ENCODE measurements at places on chromosomes 6 and 20.

GRCh38 chr20:50848846-50849673 lies 54.2 kb downstream of the BCAS4 start:
- no peak for DNase-seq

DNA sequence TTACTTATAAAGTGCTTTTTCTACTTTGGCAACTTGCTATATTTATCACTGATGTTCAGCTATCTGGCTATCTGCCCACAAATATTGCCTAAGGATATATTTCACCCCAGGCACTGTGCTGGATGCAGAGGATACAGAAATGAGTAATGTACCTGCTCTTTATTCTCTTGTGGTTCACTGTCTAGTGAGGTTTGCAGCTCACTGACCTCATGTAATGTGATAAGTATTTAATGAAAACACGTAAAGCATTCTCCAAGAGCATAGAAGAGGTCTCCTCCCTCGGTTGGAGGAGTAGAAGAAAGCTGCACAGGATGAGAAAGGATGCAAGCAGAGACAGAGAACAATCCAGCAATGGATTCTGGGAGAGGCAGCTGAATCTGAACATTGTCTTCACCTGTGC lies 610.7 kb downstream of the CBLN4 start:
- no peak for DNase-seq

GRCh38 chr6:136593748-136594490 lies 43.7 kb upstream of the MAP7 start:
- peak; percentile 87 for DNase-seq

GRCh38 chr6:35448191-35448590 lies 3.9 kb upstream of the FANCE start:
- DNase-seq, result no peak

- no peak for DNase-seq
These were observed 92.7 kb downstream of the TRERF1 start for GRCh38 chr6:42359021-42359420.

GRCh38 chr6:111921103-111921502 lies 47.9 kb upstream of the FYN start:
- DNase-seq, result no peak

DNA sequence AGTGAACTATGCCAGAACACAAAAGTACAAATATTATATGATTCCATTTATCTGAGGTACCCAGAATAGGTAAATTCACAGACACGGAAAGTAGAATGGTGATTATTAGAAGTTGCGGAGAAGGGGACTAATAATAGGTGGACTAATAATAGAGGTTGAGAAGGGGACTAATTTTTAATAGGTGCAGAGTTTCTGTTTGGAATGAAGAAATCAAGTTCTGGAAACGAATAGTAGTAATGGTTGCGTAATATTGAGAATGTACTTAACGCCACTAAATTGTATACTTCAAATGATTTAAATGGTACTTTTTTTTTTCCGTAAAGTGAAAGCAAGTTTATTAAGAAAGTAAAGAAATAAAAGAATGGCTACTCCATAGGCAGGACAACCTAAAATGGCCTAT lies 33.2 kb downstream of the B4GALT5 start:
- DNase-seq, result no peak

DNA sequence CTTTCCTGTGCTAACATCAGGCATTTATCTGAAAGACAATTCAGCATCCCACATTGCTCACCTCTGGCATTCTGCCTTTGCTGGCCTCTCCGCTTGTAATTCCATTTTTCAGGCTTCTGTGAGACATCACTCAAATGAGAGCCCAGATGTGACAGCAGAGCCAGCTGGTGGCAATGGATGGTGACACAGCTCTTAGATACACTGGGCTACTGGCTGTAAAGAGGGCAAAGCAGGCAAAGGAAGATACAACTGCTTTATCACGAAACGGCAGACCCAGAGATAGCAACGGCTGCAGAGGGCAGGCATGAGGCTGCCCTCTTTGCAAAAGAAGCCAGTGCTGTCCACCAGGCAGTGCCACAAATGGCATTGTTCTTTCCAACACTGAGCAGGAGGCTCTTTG lies 329.8 kb downstream of the KIF16B start:
- DNase-seq, result no peak

DNA sequence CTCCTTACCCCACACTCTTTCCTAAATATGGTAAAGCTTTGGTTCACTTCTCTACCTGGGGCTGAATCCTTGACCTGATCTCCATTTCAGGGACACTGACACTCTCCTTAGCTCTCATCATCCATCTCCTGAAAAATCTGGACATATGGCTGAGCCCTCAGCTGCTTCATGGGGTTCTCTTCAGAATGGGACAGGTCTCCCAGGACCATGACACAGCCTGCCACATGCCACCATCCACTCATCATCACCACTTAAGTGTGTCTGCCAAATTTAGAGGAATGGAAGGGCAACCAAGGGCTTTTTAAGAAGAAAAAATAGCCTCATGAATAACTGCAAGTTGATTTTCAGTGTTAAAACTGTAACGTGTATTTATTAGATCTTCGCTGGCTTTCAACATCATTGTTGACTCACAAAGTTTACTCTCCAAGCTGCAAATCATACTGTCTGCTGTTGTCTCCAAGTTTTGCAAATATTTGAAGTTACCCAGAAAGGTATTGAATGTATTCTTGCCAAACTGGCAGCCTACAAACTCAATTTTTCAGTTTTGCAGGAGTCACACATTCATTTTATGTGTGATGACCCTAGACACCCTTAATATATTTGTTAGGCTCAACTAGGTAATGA lies 41.1 kb downstream of the HS3ST5 start:
- DNase-seq, result no peak

DNA sequence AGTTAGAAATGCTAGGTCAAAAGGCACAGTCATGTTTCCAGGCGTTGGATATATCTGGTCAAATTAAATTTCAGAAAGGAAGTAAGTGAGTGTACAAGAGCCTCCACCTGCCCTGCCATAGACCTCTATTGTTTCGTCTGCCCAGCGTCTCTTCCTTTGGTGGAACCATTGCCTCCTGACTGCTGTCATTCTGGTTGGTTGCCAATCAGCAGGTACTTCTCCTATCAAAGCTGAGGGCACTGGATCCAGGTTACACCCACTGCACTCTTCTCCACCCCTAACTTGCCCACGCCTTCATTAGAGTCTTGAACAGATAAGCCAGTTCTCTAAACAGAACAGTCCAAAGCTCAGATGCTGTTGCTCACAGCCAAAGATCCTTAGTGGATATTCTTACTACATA lies 2.6 kb upstream of the WFDC5 start:
- DNase-seq, result no peak

DNA sequence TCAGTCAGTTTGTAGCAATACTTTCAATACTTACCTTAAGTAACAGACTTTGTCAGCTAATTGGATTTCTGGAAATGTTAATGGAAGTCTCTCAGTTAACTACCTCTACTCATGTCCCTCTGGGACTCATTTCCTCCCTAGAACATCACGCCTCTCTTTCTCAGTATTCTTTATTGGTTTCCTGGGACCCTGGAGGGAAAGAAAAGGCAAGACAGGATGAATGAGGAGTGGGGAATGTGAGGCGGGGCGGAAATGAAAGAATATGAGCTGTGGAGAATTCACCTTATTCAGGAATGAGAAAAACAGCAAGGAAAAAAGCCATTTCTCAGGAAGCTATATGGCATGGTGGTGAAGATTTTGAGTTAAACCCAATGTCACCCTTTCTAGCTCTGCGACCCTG lies 62.7 kb downstream of the ANKS1A start:
- no peak for DNase-seq

DNA sequence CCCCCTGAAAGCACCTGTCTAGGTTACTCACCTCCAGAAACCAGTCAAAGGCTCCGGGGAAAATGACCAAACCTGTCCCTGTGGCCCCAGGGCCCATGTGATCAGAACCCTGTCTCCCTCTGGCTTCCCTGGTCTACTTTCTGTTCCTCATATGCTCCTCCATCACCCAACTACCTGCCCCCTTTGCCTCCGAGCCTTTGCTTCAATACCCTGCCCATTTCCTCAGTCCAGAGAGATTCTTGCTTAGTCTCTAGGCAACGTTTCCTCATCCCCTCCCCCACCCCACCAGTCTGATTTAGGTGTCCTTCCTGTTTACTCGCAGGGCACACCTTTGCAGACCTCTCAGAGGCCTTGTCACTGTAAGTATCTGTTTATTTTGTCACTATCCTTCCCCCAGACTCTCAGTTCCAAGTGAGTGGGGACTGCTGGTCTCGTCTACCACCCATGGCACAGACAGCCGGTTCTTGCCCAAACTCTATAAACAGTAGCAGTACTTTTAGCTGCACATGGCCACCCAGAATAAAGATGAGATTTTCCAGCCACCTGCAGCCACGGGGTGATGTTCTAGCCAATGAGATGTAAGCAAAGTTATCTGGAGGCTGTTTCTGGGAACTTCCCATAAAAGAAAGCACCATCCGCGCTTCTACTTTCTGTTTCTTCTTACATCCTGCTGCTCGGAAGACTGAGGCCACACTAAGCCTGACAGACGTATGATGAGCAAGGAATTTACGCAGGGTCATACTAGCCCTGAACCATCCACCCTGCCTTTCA lies 13.3 kb downstream of the ELOVL5 start:
- no peak for DNase-seq

All from GM03348 (cell line).